Activated CD4-positive, CD25-positive, alpha-beta regulatory T cell treated with anti-CD3 and anti-CD28 coated beads, Interleukin-2, amount 50 U/mL, for 72 hours (primary cell): ENCODE measurements at places on chromosomes 6 and 20.

DNA sequence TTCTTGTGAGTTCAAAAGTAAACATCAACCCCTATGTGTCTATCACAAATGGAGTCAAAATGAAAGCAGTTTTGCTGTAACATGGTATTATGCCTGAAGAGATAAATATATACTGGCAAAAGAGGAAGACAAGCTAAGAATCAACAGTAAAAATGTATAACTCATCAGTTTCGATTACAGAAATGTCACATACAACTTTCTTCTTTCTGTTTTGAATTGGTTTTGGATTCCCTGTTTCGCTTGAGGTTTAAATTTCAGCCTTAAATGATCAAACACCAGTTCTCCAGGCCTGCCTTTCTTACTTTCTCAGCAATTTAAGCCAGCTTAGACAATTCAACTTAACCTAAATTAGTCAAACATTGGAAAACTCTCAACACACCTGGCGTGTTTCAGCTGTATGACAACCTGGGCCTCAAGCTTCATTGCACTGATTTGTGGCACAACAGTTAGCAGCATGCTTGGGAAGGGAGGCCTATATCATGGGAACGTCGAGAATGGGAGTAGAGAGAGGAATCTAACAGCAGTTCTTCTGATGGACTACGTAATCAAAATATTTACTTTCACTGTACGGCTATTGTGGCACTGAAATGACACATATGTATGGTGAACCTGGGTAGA is 51.9 kb upstream of the MARCKS start:
- no peak for DNase-seq

- DNase-seq: no peak
These were observed 9.2 kb upstream of the GHRH start for GRCh38 chr20:37270576-37271420.

- DNase-seq: no peak
These were observed at the start of gene B3GAT2 for GRCh38 chr6:70956451-70957283. Gene B3GAT2 (minus strand): TSS chr6:70957060. CDS start chr6:70956429, 631 bp downstream.

DNA sequence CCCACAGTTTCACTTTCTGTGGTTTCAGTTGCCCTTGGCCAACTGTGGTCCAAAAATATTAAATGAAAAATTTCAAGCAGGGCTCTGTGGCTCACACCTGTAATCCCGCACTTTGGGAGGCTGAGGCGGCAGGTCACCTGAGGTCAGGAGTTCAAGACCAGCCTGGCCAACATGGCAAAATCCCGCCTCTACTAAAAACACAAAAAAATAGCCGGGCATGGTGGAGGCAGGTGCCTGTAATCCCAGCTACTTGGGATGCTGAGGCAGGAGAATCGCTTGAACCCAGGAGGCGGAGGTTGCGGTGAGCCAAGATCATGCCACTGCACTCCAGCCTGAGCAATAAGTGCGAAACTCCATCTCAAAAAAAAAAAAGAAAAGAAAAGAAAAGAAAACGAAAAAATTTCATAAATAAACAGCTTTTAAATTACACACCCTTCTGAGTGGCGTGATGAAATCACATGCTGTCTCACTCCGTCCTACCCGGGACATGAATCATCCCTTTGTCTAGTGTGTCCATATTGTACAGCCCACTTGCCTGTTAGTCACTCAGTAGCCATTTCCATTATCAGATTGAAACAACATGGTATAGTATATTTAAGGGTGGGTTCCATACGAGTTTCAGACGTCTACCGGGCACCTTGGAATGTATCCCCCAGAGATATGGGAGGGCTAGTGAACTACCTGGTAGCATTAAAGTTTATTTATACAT is 11.7 kb downstream of the PTPRK start:
- no peak for DNase-seq

DNA sequence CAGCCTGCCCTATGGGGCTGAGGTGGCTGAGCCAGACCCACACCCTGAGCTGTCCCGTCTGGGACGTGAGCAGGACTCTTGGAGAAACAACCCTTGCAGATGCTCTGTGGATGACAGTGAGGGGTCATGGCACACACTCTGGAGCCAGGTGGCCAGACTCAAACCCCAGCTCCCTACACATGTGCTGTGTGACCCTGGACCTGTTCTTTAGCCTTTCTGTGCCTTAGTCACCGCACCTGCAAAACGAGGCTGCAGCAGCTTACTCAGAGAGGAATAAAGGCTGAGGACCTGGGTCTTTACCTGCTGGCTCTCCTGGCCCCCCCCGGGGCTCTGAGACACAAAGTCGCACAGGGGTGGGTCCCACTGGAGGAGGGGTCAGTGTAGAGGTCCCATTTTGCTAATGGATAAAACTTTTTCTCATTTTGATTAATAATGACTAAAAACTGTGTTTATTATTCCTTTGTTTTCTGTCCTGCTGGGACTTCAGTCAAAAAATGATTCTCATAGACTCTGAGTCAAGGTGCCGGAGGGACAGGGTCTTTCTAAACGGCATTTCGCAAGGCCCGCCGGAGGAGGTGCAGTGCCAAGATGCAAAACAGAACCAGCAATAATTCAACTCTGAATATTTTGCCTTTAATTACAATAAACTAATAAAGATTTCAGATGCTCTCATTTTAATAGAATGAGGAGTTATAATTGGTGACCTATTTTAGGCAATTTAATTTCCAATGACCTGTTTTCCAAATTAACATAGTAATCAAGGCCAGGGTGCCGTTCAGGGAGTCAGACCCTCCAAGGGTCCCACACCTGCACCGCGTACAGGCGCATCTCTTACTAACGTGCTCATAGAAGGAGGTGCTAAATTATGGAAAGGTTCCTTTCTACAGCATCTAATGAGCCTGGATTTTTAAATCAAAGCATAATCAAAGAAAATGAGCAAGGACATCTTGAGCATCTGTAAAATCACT is 62.4 kb downstream of the YTHDF1 start:
- no peak for DNase-seq
